ENCODE measurements at places on chromosomes 3 and 15.

DNA sequence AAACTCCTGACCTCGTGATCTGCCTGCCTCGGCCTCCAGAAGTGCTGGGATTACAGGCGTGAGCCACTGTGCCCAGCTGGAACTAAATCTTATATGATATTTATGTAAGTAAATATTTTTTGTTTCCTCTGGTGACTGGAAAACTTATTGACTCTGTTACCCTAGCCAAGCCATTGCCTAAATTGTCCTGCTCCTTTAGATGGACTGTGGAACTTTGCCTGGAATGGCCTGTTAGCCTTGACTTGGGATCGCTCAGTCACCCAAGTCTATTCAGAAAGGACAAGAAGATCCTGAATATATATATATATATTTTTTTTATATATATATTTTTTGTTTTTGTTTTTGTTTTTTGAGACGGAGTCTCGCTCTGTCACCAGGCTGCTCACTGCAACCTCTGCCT lies 113.9 kb downstream of the PDE8A start:
- DNase-seq: no peak

GRCh38 chr3:135178566-135178965 lies 383.5 kb downstream of the EPHB1 start:
- no peak for DNase-seq

DNA sequence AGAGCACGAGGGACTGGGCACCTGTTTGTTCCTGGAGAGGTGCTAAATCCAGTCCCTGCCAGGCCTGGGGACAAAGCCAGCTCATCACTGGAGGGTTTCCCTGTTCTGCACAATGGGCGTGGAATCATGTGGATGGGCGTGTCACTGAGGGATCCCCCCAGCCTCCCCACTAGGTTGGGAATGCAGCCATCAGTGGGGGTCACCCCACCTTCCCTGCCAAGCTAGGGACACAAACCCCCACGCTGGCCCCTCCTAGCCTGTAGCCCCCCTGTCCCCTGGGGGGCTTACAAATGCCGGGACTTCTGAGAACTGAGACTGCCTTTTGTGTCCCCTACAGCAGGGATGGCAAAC lies 61.9 kb downstream of the NSMCE3 start:
- no peak for DNase-seq

DNA sequence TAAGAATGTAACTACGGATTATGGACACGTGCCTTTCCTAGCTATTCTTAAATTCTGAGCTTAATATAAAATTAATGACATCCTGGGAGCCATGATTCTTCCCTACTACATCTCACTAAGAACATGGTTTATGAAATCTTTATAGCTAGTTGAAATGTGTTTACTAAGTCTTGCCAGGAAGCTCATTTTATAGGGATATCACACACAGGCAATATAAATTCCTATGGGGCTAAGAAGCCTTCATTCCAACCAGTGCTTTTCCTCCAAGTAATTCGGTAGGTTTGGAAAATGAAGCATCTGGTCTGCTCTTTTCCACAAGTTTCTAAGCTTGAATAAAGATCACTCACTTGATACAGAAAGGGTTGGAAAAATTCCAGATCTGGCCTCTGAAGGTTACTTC lies 802.6 kb downstream of the FHIT start:
- no peak for DNase-seq

Measured in activated naive CD8-positive, alpha-beta T cell treated with anti-CD3 and anti-CD28 coated beads for 36 hours (primary cell).